ENCODE measurements at places on chromosomes 7 and 10. TPM values are rescaled to one million over a fixed set of nuclear protein-coding genes. Genes with fewer than 3 reads are reported as not detected.

HECW1 gene
- 0.28 TPM for total RNA-seq

HTR5A gene
- not detected for total RNA-seq

DNA sequence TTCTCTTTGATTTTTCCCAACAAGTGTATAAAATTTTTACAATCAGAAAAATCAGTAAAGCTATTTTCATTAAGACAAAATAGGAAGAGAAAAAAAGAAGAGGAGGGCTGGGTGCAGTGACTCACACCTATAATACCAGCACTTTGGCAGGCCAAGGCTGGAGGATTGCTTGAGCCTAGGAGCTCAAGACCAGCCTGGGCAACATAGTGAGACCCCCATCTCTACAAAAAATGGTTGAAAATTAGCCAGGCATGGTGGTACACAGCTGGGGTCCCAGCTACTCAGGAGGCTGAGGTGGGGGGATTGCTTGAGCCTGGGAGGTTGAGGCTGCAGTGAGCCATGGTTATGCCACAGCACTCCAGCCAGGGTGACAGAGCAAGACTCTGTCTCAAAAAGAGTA, 172.3 kb downstream of the AKR1D1 start:
- no peak for DNase-seq

PLEKHS1 gene
- not detected for total RNA-seq

ATG9B gene
- total RNA-seq: 1.2 TPM

- no peak for DNase-seq
These were observed 43.3 kb upstream of the MTURN start for GRCh38 chr7:30091491-30091912.

HOXA10 gene
- total RNA-seq: 0.81 TPM

- DNase-seq: no peak
These were observed 811.8 kb upstream of the CELF2 start for GRCh38 chr10:10205906-10206305.

CNNM1 gene
- total RNA-seq: 0.68 TPM

C10orf120 gene
- total RNA-seq: not detected

GRCh38 chr10:94890264-94891022, 48.0 kb upstream of the CYP2C9 start:
- no peak for DNase-seq

DNA sequence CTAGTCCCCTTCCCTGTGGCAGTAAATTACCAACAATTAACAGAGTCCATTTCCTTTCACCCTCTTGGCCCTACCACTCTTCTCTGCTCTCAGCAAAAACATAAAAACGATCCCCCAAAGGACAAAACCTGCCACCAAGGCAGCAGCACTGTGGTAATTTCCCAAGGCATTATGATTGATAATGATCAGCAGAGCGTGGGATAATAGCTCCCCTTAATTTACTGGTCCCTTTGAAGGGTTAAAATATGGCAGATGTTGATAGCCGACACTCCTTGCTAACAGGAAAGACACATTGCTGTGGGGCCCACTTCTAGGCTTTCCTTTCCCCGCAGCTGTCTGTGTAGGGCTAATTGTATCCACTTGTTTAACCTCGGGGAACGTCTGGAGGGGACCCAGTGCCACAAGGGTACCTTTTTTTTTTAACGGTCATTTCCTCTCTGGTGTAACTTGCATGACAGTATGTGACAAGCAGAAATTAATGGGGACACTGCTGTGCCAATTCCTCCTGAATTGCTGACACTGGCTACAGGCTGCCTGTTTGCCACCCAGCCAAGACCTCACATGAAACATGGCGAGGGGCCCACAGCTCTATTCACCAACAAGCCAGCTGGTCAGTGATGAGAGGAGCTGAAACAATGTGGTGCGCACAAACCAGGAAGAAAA, 81.3 kb downstream of the CDK6 start:
- no peak for DNase-seq

OR2A2 gene
- total RNA-seq: not detected

Data from thoracic aorta (tissue), 2 donors.